NCI-H1436 treated with DMSO at 0.1 percent for 48 hours (cell line): ENCODE measurements at places on chromosomes 12 and 14.

- no peak for DNase-seq
Measured at GRCh38 chr14:20302042-20302755, 3.6 kb downstream of the TTC5 start.

DNA sequence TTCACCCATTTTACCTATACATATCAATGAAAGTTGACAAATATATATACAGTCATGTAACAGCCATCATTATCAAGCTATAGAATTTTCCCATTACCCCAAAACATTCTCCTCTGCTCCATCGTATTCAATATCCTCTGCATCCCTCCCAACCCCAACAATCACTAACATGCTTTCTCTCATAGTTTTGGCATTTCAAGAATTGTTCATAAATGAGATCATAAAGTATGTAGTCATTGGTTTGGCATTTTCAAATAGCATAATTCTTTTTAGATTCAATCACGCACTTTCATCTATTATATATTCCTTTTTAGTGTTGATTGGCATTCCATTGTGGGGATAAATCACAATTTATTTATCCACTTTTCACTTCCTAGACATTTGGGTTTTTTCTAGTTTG, 866.0 kb upstream of the TMEM132C start:
- no peak for DNase-seq

DNA sequence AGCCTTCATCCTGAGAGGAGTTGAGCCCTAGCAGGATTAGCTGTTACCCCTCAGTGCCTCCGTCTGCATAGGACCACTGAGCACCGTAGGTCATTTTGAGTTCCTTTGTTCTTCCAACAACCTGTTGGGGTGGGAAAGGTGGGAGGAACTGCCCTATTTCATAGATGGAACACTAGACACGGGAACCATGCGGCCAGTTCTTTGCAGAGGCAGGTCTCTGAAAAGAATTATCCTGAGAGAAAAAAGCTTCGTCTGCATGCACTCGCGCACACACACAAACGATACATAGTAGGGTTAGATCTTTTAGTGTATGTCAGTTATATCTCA, 28.5 kb downstream of the TRAFD1 start:
- DNase-seq = no peak

- DNase-seq = no peak
Measured at GRCh38 chr12:92938638-92939037, 9.5 kb upstream of the EEA1 start.

GRCh38 chr12:118964988-118965387, 16.4 kb upstream of the SRRM4 start:
- no peak for DNase-seq

DNA sequence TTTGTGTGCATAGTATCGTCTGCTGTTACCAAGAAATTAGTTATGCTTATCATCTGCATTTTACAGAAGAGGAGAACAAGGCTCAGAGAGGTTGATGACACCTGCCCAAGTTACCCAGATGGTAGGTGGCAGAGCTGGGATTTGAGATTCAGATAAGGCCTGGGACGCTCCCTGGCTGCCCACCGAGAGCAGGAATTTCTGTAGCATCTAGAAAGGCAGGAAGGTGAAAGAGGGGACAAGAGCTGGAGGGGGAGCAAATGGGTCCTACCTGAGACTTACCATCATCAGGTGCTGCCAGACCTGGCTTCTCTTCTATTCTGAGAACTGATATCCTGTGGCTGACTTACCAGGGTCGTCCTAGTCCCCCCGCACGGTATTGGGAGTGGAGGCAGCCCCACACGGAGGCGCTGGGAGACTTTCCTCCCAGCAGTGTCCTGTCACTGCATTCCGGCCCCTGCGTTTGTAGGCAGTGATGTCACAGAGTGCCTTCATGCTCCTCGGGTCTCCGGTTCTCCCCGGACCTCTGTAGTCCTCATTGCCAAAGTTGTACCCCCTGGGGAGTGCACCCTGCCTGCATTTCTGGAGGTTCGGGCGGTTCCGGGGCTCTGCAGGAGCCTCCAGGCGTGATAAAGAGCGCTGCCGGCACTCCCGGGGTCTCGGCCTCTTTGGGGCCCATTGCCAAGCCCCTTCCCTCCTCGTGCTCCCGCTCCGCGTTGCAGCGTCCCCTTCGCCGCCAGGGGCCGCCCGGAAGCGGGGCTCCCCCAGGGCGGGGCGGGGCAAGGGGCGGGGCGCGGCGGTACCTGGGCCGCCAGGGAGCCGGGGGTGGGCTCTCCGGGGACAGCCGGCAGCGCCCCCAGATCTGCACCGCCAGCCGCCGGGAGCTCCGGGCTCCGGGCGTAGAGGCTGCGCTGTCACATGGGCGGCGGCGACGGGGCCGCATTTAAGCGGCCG, at the start of gene CABP1:
Gene CABP1 (plus strand): TSS at position 856 of the 951 bp plus-strand sequence. CDS start 60 bp downstream, at position 916.
- DNase-seq = no peak

DNA sequence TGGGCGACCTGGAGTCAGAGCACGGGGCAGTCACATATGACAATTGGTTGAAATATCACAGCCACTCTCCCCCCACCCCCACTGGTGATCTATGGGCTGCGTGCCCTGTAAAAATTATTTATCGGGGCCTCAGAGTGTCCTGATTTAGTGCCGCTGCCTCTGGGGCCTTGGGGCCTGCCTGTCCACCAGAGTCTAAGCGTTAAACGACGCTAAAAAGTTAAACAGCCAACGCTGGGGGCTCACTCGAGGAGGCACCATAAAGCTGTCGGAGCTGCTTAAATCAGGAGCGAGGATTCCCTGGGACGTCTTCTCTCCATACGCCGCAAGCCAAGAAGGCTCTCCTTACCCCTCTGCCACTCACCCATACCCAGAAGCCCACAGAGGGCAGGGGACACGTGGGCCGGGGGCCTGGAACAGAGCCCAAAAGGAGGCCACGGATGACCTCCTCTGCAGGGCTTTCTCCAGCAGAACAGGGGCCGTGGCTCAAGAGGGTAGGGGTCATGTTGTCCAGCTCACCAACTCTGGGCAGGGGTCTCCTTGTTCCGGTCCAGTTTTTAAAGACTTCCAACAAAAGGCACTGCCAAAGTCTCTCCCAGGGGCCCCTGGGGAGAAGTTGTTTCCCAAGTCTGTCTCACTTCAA, 42.2 kb downstream of the SMUG1 start:
- DNase-seq = no peak

GRCh38 chr12:54680374-54680773, 32.2 kb upstream of the DCD start:
- no peak for DNase-seq

DNA sequence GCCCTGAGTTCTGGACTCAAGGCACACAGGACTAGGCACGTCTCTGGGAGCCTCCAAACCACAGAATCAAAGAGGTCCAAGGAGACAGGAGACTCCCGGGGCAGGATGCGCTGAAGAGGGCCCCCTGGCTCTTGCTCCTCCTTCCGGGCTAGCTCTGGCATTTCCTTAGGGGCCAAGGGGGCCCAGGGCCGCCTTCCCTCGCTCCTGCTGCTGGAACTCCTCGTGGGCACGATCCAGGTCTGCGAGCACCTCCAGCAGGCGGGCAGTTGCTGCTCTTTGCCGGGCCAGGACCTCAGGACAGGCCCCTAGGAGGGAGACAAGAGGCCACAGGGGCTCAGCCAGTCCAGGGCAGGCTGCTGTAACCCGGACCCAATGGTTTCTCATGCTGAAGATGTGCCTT, 35.8 kb downstream of the RASAL1 start:
- DNase-seq = no peak

GRCh38 chr12:1435456-1435855, 158.9 kb downstream of the FBXL14 start:
- no peak for DNase-seq

DNA sequence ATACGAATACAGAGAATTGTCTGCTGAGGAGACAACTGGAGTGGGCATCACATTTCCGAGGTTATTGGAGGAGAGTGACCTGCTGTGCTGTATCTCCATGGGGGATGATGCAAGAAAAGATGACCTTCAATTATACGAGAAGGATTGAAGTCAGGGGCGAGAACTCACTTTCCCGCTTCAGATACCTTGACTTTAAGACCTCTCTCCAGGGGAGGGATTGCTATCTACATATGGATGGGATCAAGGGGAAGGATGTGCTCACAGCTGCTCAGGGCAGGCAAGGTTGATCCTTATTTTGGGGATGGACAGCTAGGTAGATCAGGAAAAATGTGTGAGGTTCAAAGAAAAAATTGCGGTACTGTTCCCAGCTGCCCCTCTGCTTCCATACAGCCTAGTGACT, 24.4 kb downstream of the NEUROD4 start:
- DNase-seq = no peak

GRCh38 chr14:49930720-49931119, 37.8 kb downstream of the ARF6 start:
- no peak for DNase-seq

DNA sequence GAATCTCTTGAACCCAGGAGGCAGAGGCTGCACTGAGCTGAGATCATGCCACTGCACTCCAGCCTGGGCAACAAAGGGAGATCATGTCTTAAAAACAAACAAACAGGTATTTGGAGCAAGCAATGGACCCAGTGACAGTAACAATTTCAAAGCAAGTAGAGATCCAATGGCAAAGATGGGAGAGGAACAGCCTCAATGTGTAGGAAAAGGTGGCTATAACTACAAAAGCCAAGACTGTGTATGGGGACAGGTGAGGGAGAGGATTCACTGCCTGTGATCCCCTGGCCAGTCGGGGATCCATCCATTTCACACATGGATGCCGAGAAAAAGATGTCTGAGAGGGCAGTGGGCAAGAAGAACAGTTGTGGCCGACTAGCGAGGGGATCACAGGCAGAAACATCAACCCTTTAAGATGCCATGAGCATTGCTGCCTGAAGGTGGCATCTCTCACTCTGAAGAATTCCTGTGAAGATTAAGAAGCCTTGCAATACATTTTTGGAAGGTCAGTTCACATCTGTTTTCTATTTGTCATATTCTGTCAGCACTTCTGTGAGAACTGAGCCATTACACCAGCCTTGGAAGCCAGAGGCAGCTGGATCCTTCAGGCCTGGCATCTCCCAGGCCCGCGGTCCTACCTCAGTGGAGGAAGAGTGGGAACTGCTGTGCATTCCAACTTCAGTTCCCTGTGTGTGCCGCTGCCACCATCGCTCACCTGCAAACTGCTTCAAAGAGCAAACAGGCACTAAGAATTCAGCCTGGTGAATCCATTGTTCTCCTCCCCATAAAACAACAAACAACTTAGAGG, 54.5 kb upstream of the FRS2 start:
- no peak for DNase-seq
